ENCODE measurements at places on chromosomes 3 and 15.

DNA sequence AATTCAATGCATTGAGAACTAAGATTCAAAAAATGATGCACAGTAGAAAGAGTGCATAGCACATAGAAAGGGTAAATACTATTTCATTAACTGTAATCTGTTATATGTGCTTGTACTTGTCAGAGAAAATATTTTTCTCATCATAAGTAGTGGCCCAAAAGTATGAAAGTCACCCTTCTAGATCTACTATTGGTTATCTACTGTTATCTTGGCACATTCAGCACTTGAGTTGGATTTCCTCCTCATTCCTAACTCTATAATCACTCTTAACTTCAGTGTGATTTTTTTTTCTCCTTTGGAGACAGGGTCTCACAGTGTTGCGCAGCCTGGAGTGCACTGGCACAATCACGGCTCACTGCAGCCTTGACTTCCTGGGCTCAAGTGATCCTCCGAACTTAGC is 194.4 kb downstream of the PCCB start:
- DNase-seq: no peak

DNA sequence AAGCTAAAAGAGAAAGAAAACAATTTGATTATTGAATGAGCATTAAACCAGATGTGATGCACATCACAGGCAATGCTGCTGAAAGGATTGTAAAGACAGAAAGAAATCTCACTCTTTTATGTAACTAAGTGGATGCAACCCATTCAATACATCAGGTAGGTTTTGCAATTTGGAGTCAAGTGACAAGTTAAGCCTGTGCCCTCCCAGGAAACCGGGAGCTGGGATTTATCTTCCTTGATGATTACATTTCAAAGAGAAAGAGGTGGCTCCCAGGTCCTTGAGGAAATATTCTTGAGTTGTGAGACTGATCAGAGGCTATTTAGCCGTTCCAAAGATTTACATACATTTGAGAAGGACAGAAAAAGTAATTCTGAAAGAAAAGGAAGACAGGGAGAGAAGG is 219.0 kb upstream of the PROK2 start:
- DNase-seq: no peak

- DNase-seq: no peak
Measured at GRCh38 chr3:195133013-195133412, 137.9 kb downstream of the XXYLT1 start.

DNA sequence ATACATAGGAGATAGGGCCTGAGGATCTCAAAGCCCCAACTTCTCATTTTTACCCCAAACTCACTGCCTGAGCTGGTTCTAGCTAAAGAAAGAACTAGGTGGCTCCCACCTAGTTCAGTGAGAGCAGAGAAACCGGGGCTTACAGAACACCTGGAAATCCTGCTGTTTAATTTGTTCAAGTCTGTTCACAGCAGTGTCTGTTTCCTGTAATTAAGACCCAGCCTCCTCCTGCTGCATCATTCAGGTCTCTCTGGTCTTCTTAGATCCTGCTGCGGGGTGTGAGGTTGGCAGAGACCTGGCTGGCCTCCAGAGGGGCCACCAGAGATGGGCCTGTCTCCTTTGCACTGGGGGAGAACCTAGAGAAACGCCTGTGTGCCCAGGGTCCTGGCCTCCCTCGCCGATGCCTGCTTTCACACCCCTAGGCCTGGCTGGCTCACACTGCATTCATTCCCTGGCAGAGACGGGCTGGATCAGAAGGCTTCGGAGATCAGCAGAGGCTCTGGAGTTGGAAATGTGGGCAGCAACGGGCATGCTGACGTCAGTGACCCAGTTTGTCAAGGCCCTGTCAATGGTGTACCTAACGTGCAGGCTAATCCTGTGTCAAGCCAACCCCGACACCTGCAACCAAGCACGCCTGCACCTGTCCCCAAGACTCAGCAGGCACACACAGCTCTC is 4.9 kb upstream of the CHRNA3 start:
- no peak for DNase-seq

- no peak for DNase-seq
Measured at GRCh38 chr3:152511904-152512303, 243.2 kb downstream of the MBNL1 start.

DNA sequence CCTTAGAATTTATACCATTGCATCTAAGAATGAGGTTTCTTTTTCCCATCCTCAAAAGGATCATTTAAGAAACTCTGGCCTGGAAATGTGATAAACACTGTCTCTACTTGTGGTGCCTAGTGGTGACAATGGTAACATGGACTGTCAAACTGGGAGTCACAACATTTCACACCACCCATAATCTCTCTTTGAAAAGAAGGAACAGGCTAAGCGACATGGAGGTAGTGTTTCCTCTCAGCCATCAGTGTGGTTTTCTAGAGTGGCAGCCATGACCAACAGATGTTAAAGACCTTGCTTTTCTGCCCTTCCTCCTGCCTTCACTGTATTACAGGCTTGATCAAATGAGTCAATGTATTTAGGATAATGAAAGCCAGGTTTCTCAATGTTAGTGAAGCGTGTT is 283.1 kb upstream of the STAC start:
- DNase-seq: no peak

- no peak for DNase-seq
Measured at GRCh38 chr3:50380405-50381085, 21.2 kb upstream of the TMEM115 start.

- DNase-seq: no peak
Measured at GRCh38 chr3:186759231-186759930, 24.0 kb upstream of the EIF4A2 start.

- no peak for DNase-seq
Measured at GRCh38 chr15:77528968-77529319, 103.8 kb downstream of the LINGO1 start.

- no peak for DNase-seq
Measured at GRCh38 chr3:21912711-21913110, 161.7 kb upstream of the ZNF385D start.

DNA sequence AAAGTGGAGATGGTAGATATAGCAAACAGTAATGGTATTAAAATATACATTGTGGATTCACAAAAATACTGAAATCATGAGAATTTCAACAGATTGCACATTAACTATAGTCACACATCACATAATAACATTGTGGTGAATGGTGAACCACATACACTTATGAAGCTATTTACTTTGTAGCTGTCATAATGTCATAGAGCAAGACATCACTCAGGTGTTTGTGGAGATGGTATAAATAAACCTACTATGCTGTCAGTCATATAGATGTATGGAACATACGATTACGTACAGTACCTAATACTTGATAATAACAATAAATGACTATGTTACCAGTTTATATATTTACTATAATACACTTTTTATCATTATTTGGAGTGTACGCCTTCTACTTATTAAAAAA is 1416.0 kb upstream of the ALCAM start:
- no peak for DNase-seq

GRCh38 chr3:125008766-125009165 is 47.0 kb downstream of the HEG1 start:
- DNase-seq: no peak

DNA sequence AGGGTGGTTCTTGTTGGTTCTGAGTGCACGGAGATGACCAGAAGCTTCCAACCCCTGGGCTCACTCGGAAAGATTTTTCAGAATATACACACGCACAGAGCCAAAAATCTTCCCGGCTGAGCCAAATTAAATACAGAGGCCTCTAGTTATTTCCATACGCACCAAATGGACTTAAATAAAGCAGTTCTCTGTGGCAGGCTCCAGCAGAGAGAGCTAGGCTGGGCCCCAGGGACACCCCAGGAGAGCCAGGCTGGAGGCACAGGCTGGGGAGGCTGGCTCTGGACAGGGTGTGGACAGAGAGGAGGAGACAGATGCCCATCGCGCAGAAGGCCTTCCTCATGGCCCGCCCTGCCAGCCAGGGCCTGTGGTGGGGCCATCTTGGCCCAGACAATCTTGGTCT is 115.9 kb downstream of the IQSEC1 start:
- DNase-seq: no peak

GRCh38 chr15:81947548-81947947 is 98.3 kb downstream of the MEX3B start:
- no peak for DNase-seq

GRCh38 chr3:146529021-146529420 is 15.4 kb downstream of the PLSCR1 start:
- DNase-seq: no peak

- no peak for DNase-seq
Measured at GRCh38 chr3:79473993-79474392, 293.8 kb downstream of the ROBO1 start.

DNA sequence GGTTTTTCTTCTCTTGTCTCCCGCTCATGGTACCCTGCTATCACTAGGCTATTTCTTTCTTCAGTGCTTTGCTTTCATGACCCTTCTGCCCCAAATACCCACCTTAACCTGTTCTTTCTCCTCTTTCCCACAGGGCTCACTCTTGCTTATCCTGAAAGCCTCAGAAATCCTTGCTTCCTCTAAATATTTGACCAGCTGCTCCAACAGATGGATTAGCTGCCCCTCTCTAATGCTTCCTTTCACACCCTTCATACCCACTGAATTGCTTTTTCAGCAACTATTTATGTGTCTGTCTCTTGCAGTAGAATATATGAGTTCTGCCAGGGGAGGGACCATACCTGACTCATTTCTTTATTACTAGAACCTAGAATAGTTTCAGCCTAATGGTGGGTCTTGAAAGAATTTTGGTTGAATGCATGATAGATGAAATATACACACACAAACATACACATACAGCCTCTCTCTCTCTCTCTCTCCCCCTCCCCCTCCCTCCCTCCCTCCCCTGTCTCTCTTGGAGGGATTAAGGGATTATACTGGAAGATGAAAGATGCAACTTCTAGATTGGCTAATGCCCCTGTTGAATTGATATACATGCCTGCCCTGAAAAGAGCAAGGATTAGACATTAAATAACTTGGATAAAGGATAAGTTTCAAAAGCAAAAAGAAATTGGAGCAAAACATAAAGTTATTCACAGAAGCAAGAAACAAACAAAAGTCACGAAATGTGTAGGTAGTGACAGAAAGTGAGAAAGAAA is 95.0 kb upstream of the GADL1 start:
- DNase-seq: no peak

DNA sequence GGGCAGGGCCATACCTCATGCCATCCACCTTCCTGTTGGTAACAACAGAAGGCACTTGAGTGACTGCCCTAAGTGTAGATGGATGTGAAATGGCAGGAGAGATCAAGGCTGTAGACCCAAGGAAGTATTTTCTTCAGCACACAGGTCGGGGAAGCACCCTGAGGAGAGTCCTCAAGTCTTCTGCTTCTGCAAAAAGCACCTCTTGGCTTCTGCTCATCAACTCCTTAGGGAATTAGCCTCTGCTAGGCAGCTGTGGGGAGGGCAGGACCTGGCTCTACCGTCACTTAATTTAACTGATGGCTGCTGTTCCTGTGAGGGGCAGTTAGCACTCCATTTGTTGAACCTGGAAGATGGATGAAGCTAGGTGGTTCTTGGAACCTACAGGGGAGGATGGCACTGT is 6.9 kb upstream of the CACNA2D2 start:
- no peak for DNase-seq

Measured in HCT116 (cell line).